Uterus (tissue), 4 donors: ENCODE measurements at places on chromosomes 6 and 20. TPM values are rescaled to one million over a fixed set of nuclear protein-coding genes. Genes with fewer than 3 reads are reported as not detected.

DNA sequence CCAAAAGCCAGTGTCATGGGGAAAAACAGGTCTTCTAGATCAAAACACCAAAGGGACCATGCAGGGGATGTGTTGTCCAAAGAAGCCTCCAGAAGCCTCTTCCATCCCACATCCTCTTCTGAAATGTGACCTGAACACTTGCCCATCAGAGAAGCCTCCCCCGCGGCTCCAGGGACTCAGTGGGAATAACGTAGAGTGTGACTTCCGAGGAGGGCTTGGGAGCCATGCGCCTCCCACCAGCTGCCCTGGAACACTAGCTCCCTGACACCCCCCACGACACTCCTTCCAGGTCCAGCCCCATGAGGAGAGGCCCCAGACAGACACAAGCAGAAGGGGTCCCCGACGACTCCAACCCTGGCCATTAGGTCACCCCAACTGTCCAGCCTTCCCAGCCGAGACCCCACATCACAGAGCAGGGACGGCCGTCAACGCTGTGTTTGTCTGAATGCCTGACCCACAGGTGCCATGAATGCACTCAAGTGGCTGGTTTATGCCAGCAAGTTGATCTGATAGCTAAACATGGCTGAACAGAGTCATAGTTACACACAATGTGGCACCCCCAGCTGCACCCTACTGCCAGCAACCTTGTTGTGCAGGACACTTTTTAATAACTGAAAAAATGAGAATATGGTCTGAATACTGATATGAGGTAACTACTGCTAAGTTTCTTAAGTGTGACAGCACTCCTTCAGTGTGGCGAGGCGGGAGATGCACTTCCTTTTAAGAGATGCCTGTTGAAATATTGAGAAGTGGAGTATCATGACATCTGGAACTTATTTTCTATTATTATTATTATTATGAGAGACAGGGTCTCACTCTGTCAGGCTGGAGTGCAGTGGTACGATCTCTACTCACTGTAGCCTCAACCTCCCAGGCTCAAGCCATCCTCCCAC lies 58.0 kb downstream of the GINS1 start:
- no peak for DNase-seq
- H3K36me3 ChIP-seq = no peaks in the 10 kb centered on the region
- H3K4me3 ChIP-seq = no peak overlapping the region
- H3K27ac ChIP-seq = no peak overlapping the region

TSBP1 gene
- not detected for total RNA-seq

GRCh38 chr6:77123527-77123926 lies 339.8 kb downstream of the HTR1B start:
- H3K36me3 ChIP-seq = no peaks in the 10 kb centered on the region
- no peak overlapping the region for H3K4me3 ChIP-seq
- H3K4me1 ChIP-seq = no peaks in the 10 kb centered on the region
- no peak for DNase-seq
- no peaks in the 10 kb centered on the region for H3K27me3 ChIP-seq

- no peak overlapping the region for H3K27ac ChIP-seq
- H3K4me3 ChIP-seq = no peak overlapping the region
- H3K36me3 ChIP-seq = no peaks in the 10 kb centered on the region
- no peak for DNase-seq
- no peaks in the 10 kb centered on the region for H3K4me1 ChIP-seq
Measured at GRCh38 chr20:63696306-63696627, 185 bp upstream of the TNFRSF6B start.

POU5F1 gene
- 1.8 TPM for total RNA-seq

- no peak overlapping the region for H3K4me3 ChIP-seq
- no peaks in the 10 kb centered on the region for H3K27me3 ChIP-seq
- no peak overlapping the region for H3K27ac ChIP-seq
- DNase-seq = no peak
Measured at GRCh38 chr6:36418558-36418957, 24.1 kb downstream of the PXT1 start.

DNA sequence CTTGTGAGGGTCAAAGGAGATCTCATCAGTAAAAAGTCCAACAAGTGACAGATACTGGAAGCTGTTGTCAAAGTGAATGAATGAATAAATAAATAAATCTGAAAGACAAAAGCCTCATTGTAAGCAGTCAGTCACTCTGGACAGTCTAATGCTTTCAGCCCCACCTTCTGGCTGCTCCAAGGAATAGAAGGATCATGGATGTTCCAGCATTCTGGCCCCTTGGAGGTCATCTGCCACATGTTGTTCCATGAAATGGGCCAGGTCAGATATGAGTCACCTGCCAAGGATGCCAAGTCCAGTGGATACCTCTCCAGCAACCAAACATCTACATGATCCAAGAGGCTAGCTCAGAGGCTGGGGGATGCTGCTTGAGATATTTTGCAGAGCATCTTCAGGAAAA lies 185.6 kb downstream of the BMP7 start:
- DNase-seq = no peak
- no peaks in the 10 kb centered on the region for H3K36me3 ChIP-seq
- no peaks in the 10 kb centered on the region for H3K27me3 ChIP-seq
- no peak overlapping the region for H3K4me3 ChIP-seq
- no peaks in the 10 kb centered on the region for H3K4me1 ChIP-seq

- H3K27ac ChIP-seq = no peak overlapping the region
- H3K4me1 ChIP-seq = no peaks in the 10 kb centered on the region
- H3K4me3 ChIP-seq = no peak overlapping the region
- DNase-seq = no peak
- no peaks in the 10 kb centered on the region for H3K27me3 ChIP-seq
- H3K36me3 ChIP-seq = no peaks in the 10 kb centered on the region
Measured at GRCh38 chr6:143615785-143616184, 62.0 kb upstream of the PHACTR2 start.

DNA sequence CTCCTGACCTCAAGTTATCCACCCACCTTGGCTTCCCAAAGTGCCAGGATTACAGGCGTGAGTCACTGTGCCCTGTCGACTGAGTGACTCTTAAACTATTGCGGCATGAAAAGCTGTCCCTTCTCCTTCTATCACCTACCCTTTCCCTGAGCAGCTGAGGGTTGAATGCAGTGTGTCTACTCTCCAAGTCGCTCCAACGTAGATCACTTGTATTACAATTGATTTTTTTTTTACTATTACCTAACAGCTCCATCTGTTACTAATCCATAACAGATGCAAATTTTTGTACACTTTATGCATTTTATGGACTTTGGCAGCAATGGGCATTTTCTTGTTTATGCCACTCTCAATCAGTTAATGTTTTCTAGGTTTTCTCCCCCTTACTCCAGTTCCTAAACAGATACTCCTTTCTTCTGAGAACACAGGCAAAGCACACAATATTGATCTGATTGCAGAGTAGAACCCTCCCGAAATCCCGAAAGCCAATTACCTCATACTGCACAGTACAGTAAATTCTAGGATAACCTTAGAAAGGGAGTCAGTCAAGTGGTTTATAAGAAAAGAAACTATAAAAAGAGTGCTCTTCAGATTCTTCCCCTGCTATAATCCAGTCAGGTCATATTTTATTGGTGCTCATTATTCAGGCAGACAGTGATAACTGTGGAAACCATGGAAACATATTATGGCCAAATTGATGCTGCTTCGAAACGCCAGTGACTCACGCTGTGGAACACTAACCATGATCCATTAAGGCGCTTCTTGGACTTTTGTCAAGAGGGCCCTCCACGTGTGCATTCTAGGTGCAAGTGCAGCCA lies 273.0 kb downstream of the ADGB start:
- H3K27me3 ChIP-seq = no peaks in the 10 kb centered on the region
- no peak overlapping the region for H3K27ac ChIP-seq
- H3K4me1 ChIP-seq = no peaks in the 10 kb centered on the region
- DNase-seq = no peak
- no peaks in the 10 kb centered on the region for H3K36me3 ChIP-seq

- no peaks in the 10 kb centered on the region for H3K4me1 ChIP-seq
- H3K27ac ChIP-seq = no peak overlapping the region
- H3K27me3 ChIP-seq = no peaks in the 10 kb centered on the region
- no peak for DNase-seq
- H3K4me3 ChIP-seq = no peak overlapping the region
Measured at GRCh38 chr6:133288662-133289061, 47.5 kb downstream of the EYA4 start.

- no peak overlapping the region for H3K27ac ChIP-seq
- H3K4me3 ChIP-seq = no peak overlapping the region
- H3K27me3 ChIP-seq = no peaks in the 10 kb centered on the region
- no peak for DNase-seq
Measured at GRCh38 chr6:71489736-71490135, 201.1 kb downstream of the OGFRL1 start.

DNA sequence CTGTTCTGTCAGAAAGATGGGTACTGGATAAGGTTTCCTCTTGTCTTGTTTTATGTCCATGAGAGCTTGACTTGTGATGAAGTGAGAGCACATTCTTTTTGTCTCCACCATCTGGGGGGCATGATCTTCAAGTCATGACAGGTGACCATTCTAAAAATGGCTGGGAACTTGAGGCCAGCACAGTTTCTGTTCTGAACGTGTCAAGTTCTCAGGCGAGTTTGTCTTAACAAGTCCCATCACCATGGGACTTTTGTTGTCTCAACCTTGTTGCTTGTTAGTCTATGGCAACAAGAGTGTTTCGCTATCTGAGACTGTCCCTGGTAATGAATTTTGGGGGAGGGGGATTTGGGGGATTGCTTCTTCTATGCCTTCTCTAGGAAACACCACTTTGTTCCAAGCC lies 25.6 kb upstream of the ENPP4 start:
- H3K4me3 ChIP-seq = no peak overlapping the region
- H3K36me3 ChIP-seq = no peaks in the 10 kb centered on the region
- DNase-seq = no peak
- H3K4me1 ChIP-seq = no peaks in the 10 kb centered on the region

DNA sequence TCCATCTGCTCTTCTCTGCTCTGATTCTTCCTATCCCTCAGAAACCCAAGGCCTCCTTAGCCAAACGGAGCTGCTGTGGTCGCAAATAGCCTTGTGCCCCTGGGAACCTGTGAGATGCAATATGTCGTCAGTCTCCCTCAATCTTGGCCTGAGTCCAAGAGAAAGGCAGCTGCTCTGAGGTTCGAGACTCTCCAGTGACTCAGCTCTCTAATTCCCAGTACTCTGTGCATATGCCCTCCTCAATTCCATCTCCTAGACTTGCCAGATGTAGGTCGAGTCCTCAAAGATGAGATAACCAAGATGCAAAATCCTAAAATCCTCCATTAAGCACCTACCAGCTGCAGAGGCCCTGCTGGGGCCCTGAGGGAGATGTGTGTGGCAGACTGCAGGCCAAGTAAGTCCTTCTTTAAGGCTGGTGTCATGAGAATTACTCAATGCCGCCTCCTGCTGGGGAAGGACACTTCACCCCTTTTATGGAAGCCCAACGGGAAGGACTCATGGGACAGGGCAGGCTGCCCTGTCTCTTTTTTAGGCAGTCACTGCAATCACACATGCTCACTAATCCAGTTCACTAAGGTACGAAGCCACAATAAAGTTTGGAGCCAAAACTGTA lies 28.5 kb downstream of the C6orf15 start:
- no peak overlapping the region for H3K27ac ChIP-seq
- H3K36me3 ChIP-seq = no peaks in the 10 kb centered on the region
- no peaks in the 10 kb centered on the region for H3K27me3 ChIP-seq
- H3K4me3 ChIP-seq = no peak overlapping the region

GRCh38 chr6:46893648-46894047 lies 28.1 kb downstream of the ADGRF5 start:
- no peaks in the 10 kb centered on the region for H3K27me3 ChIP-seq
- no peaks in the 10 kb centered on the region for H3K36me3 ChIP-seq
- no peak for DNase-seq
- no peak overlapping the region for H3K27ac ChIP-seq
- H3K4me3 ChIP-seq = no peak overlapping the region

DNA sequence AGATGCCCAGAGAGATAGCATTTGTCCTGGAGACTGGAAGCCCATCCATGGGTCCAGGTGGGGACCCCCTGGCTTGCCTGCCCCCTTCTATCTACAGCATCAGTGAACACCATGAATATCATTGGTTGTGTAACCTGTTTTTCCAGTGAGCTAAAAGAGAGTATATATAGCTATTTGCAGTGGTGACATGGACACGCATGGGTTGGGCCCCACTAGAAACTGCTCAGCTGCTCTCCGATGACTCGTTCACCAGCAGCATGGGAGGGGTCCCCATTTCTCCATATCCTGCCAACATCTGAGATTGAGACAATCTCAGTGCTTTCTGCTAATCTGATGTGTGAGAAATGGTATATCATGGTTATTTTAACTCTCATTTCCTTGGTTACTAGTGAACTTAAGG lies 4.0 kb upstream of the ZC3H12D start:
- H3K27ac ChIP-seq = no peak overlapping the region
- no peaks in the 10 kb centered on the region for H3K4me1 ChIP-seq
- DNase-seq = no peak
- H3K4me3 ChIP-seq = no peak overlapping the region
